NCI-H2171 (cell line): ENCODE measurements at places on chromosomes 13 and 19.

DNA sequence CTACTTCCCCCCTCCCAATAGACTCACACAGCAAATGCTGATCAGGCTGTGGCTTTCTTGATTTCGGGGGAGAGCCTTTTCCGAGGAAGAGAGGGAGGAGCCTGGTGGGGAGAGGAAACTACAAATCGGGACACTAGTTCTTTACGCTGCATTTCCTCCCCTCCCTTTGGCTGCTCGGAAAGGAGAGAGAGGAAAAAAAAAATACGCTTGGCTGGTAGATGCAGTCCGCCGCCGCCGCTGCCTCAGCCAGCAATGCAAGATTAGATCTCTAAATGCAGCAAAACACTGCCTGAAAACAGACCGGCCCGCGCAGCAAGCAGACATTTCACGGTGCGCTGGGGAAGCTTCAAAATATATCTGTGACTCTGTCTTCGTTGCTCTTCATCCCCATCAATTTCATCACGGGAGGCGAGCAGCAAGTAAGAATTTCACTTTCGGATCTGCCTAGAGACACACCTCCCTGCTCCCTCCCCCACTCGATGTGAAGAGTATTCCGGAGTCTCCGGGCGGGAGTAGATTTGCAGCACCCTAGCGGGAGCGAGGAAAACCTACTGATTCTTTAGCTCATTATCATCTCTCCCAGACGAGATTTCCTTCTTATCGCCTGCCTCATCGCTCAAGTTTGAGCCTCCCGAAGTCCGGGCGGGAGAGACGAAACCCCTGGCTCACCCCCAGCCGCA lies at the start of gene PCDH17:
TSS of gene PCDH17 (plus strand) at position 149 of the 680 bp plus-strand sequence. CDS start 803 bp downstream, outside the sequence.
- peak; percentile 32 for DNase-seq

DNA sequence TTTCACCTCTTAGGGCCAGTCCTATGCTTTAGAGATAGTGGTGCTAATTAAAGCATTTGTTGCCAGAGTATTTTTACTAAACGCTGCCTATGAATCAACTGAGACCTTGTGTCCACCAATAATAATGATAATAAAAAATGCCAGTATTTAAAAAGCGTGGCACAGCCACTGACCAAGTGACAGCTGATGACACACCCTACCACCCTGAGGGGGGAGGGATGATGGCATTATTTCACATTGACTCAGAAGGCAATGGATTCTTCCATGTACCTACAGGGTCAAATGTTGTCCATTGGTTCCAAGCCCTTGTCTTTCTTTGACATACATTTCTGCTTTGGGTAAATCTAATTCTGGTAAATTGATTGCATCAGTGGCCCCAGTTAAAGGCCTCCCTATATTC lies 384.4 kb downstream of the DLEU7 start:
- DNase-seq = no peak

- no peak for DNase-seq
These were observed 5.5 kb upstream of the FSTL3 start for GRCh38 chr19:670609-671075.

DNA sequence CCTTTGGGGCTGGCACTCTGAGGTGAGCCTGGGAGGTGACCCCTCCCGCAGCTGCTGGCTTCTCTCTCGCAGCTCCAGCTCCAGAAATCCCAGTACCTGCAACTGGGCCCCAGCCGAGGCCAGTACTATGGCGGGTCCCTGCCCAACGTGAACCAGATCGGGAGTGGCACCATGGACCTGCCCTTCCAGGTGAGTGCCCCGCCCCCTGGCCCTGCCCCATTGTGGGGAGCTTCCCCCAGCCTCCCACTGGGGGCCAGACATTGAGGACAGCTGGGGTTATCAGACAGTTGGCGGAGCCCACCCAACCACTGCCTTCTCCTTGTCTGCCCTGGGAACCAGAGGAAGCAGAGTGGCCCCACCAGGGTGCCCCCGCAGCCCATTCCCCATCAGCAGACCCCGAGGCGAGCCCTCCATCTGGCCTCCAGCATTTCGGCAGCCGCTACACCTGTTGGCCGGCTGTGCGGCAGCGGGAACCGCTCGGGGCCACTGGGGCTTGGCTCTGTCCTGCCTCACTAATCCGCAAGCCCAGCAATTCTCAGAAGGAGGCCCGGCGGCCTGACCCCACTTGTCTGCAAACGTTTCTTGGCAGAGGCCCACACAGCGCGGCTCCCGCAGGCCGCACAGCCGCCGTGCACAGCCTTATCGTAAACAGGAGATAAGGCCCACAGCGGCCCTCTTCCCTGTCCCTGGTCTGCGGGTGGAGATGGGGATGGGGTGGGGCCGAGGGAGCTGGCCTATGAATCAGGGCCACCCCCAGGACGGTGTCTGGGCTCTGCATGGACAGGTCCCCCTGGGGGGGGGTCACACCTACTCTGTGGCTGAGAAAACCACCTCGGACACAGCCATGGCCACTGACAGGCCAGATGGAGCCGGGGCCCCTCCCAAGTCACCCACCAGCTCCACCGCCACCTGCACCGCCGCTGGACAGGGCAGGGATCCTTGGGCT lies 48.0 kb downstream of the COMP start:
- DNase-seq = no peak

- no peak for DNase-seq
These were observed 784.1 kb downstream of the UQCRFS1 start for GRCh38 chr19:28428663-28429348.

- peak; percentile 67 for DNase-seq
These were observed 36.5 kb downstream of the SPTBN4 start for GRCh38 chr19:40503320-40503695.

DNA sequence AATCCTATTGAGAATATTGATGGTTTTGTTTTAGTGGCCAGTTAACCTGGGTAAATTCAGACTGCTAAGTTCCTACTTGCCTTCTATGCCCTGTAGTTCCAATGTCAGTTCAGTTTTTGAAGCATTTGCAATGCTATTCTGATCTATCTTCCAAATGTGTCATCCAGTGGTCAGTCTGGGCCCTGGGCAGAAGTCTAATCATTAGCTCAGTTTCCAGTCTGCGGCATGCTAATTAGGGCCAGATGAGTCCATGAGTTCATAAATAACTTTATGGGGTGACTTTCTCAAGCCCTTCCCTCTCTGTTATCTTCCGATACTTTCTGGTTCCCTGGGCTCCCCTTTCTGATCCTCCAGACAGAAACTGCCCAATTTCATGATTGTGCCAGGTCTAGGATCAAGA lies 32.7 kb downstream of the FAM187B start:
- DNase-seq = no peak

DNA sequence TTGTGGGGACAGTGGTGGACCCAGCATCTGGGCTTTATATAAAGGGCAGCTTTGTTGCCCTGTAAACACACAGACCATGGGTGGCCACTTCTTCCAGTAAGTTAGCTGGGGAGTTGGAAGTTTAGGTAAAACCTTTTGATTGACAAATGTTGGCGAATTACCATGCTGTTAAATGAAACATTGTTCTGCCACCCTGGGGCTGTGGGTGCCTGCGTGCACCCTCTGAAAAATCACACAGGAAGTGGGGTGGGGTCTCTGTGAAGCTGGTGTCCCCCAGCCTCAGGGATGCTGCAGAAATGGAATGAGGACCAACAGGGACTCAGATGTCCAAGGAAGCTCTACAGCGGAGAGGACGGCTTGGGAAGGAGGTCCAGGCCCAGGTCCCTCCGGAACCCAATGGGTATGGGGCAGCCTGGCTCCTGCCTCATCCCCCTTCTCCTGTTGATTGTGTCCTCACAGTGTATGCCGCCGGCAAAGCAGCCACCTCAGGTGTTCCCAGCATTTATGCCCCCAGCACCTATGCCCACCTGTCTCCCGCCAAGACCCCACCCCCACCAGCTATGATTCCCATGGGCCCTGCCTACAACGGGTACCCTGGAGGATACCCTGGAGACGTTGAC lies 2.8 kb upstream of the USF2 start:
- DNase-seq = no peak

- no peak for DNase-seq
These were observed 221.0 kb downstream of the KLF12 start for GRCh38 chr13:73913079-73913740.

GRCh38 chr13:33107361-33107760 lies 91.1 kb downstream of the KL start:
- DNase-seq = no peak

DNA sequence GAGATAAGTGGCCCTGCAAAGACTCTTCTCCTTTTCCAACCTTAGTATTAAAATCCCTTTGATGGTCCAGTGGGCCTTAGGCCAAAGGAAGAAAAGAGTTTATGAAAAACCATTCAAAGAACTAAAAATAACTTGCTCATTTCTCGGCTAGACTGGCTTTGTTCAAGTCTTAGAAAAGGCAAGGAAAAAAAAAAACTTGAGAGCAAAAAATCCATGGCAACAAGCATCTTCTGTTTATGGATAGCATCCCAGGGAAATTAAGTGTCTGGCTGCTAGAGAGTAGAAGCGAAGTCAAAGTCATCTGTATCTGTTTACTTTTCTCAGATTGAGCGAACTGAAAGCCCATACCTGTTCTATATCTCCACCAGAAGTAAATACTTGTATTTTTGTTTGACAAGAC lies 129.6 kb downstream of the KCTD15 start:
- DNase-seq = no peak

- no peak for DNase-seq
These were observed 402.7 kb downstream of the TBC1D4 start for GRCh38 chr13:75079226-75079625.

- no peak for DNase-seq
These were observed 22.1 kb upstream of the SACS start for GRCh38 chr13:23455401-23456185.

GRCh38 chr13:27088619-27089018 lies 83.0 kb downstream of the USP12 start:
- no peak for DNase-seq

DNA sequence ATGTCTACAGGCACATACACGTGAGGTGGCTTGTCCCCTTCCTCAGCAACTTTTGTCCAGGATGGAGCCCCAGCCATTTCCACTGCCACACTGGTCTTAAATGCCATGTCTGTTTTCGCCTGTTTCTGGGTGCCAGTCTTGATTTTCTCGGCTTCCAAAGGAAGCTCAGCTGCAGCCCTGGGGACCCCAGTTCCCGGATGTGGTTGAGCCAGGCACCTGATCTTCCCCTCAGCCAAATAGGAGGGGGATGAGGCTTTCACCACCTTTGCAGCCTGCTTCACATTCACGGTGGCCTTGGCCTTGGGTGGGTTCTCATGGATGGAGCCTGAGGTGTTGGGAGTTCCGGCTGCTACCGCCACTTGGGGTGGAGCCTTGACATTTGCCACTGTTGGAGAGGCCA lies 8.7 kb downstream of the IQCN start:
- DNase-seq = no peak

DNA sequence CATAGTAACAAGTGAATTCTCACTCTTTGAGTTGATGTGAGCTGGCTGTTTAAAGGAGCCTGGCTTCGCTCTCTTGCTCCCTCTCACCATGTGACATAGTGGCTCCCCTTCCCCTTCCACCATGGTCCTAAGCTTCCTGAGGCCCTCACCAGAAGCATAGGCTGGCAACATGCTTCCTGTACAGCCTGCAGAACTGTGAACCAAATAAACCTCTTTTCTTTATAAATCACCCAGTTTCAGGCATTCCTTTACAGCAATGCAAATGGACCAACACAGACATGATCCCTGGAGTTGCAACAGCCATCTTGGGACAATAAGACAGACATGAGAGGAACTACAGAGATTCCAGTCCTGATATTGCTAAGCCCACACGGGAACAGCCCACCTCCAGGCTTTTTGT lies 12.6 kb downstream of the TEAD2 start:
- DNase-seq = no peak

DNA sequence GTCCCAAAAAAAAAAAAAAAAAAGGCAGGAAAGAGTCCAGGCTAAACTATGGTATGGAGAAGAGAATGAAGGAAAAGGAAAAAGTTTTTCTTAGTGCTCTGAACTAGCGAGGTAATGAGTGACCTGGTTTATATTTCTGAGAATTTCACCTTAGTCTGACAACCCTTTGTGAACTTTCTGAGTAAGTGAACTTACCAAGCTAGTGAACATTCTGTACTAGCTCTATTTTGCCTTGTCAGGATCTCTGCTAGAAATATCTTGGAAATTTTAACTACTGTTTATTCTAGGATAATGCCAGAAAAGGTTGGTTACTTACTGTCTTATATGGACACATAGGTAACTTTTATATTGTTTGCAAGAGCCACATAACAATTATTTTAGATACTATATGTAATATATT lies 4.4 kb downstream of the TRIM13 start:
- DNase-seq = no peak

- no peak for DNase-seq
These were observed 109.3 kb downstream of the ZIC5 start for GRCh38 chr13:99862244-99862643.

DNA sequence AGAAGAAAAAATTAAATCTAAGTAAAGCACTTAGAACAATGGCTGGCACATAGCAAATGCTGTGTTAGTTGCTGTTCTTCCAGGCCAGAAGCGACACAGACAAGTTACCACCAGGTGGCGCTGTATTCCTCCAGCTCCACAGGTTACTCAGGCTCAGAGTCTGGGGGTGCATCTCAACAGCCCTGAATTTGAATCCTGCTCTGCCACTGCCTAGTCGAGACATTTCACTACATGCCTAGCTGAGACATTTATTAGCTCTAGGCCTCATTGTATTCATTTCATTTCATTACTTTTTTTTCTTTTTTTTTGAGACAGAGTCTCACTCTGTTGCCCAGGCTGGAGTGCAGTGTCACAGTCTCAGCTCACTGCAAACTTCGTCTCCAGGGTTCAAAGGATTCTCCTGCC lies 16.4 kb upstream of the CYP2B6 start:
- DNase-seq = peak; percentile 42

DNA sequence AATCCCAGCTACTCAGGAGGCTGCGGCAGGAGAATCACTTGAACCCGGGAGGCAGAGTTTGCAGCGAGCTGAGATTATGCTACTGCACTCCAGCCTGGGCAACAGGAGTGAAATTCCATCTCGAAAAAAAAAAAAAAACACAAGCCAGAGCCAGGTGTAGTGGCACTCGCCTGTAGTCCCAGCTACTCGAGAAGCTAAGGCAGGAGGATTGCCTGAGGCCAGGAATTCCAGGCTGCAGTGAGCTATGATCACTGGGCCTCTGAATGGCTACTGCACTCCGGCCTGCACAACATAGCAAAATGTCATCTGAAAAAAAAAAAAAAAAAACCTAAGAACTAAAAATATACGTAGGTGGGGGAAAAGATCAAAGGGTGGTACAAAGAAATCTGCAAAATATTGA lies 19.4 kb downstream of the EPS15L1 start:
- DNase-seq = no peak

DNA sequence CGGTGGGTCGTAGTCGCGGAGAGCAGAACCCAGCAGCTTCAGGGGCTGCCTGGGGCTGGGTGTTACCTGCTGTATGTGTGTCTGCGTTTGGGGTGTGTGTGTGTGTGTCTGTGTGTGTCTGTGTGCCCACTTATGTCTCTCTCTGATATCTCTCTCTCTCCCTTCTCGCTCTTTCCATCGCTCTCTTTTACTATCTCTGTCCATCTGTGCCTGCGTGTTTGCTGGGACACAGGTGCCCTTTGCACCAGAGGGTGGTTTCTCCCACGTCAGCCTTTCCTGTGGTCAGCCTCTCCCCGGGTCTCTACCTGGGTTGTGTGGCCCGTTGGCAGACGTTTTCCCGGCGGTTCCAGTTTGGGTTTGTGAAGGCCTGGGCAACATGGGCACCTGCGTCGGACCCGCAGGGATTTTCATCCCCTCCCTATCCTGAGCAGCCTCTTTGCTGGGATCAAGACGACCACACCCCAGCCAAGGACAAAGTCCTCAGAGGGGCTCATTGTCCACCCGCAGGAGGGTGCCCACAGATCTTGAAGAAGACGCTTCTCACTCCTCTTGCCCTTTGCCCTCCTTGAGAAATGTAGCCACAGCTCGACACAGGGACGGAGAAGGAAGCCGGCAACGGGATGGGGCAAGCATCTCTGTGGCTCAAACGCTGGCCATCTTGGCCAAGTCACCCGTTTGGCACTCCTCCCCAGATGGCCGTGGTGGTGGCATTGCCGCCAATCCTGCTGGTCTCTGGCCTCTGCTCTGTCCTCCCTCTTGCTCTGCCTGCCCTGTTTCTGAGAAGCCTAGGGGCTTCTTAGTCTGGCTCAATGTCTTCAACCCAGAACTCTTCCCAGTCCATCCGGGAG lies 43.3 kb downstream of the ZNF146 start:
- no peak for DNase-seq
